Neural crest cell (in vitro differentiated cells): ENCODE measurements at places on chromosomes 16 and 17.

DNA sequence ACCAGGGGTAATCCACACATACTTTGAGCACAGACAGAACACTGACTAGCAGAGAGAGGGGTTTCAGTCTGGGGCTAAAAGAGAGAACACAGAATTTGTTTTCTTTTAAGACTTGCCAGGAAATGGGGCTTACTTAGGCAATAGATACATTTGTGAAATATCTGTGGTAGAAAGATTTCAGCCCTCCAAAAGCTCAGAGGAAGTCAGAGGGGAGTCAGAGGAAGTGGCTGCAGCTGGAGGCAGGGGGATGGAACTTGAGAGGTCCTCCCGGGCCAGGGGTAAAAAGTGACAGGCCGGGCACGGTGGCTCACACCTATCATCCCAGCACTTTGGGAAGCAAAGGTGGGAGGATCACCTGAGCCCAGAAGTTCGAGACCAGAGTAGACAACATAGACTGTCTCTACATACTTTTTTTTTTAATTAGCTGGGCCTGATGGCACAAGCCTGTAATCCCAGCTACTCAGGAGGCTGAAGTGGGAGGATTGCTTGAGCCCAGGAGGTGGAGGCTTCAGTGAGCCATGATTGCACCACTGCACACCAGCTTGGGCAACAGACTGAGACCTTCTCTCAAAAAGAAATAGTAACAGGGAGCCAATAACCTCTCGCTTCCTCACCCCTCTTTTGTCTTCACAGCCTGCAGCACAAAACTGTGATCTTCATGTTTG is 49.9 kb downstream of the NLRC5 start:
- no peak for DNase-seq

DNA sequence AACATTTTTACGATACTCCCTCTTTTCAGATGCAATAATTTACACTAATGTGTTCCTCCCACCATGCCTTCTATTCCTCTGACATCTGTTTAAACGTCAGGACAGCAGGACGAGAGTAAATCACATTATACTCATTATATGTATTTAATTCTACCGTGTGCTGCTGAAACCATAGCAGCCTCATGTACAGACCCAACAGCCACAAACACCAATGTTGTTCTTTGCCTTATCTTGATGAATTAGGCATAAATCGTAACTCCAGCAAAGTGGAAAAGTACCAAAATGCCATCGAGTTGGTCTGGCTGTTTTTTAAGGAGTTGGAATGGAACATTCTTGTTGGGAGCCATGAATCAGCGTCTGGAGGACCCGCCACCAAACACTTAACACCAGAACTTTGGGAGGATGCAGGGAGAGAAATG is 82.9 kb upstream of the FOXF1 start:
- no peak for DNase-seq

- no peak for DNase-seq
Measured at GRCh38 chr16:72723781-72724180, 324.1 kb downstream of the ZFHX3 start.

DNA sequence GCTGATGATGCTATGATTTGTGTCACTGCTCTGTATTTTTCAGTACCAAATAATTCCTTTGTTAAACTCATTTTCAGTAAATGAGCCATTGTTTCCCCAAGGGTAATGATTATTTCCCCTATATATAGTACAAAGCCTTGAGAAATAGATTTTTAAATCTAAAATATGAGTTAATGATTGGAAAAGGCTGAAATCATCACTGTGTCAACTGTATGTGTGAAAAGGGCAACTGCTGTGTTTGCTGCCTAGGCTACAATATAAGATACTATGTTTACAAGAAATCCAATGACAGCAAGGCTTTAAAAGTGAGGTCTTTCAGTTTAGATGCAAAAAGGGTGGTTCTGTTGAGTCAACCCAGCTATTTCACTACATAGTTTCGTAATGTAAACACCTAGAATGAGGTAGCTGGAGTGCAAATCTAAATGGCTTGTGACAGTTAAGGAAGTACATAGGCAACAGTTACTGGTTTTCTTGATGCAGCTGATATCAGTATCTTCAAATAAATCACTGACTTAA is 15.3 kb downstream of the NLK start:
- no peak for DNase-seq
